Effector memory CD4-positive, alpha-beta T cell (primary cell): ENCODE measurements at places on chromosomes 2 and 18.
A peak's percentile ranks its signal among the peaks of the same experiment; 100 is the strongest.

- DNase-seq = no peak
Measured at GRCh38 chr2:203781151-203781550, 74.7 kb downstream of the CD28 start.

GRCh38 chr18:60506682-60507081, 134.1 kb upstream of the MC4R start:
- DNase-seq = no peak

DNA sequence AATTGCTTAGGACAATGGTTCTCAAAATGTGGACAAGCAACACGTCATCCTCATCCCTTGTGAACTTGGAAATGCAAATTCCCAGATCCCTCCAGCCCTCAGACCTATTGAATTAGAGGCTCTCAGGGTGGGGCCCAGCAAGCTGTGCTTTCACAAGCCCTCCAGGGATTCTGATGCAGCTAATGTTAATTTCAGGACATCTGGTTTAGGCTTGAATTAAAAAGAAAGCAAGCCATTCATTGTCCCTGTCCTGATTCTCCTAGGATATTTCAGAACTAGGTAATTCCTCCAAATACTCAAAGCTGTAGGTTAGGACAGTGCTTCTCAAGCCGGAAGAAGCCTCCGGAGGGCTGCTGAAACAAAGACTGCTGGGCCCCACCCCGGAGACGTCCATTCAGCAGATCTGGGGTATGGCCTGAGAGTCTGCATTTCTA, 26.0 kb upstream of the GLI2 start:
- no peak for DNase-seq

GRCh38 chr2:160409480-160409879, 84.1 kb downstream of the RBMS1 start:
- no peak for DNase-seq

GRCh38 chr2:228446734-228447133, 265.2 kb upstream of the SPHKAP start:
- no peak for DNase-seq

- DNase-seq = no peak
Measured at GRCh38 chr2:127455566-127456493, 37.6 kb downstream of the PROC start.

DNA sequence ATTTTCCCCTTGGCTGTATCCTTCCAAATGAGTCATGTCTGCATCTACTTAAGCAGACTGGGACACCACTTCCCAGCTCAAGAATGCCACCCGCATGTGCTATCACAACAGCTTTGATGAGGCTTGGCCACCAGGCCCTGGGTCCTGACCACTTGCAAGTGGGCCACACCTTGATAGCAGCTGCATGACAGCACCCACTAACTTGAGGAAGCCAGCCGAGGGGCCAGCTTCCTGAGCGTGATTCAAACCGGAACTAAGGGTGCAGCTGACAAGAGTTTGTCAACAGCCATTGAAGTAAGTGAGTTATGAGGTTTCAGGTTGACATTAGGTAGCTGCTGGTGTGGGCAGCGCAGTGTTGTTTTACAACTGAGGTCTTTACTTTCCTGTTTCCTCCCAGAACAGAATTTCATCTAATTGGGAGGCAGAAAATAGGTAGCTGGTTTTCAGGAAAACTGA, 54.4 kb downstream of the EPHA4 start:
- peak; percentile 75 for DNase-seq

DNA sequence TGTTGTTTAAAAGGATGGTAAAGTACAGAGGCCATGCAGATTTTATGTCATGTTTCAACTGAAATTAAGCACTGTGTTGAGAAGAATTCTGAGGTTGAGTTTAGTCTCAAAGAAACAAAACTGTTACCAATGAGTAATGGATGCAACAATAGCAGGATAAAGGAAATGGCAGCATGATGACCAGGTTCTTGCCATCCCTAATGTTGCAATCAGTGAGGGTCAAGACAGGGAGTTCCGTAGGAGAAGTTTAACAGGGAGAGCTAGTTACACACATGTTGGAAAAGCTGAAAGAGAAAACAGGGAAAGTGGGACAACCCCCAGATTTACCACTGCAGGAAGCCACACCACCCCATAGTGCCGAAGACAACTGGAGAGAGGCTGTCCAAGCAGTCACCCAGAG, 343.8 kb upstream of the EPHA4 start:
- DNase-seq = no peak

GRCh38 chr2:104249629-104250028, 604.3 kb upstream of the POU3F3 start:
- no peak for DNase-seq

- DNase-seq = no peak
Measured at GRCh38 chr18:24947521-24948305, 404.3 kb downstream of the ZNF521 start.

DNA sequence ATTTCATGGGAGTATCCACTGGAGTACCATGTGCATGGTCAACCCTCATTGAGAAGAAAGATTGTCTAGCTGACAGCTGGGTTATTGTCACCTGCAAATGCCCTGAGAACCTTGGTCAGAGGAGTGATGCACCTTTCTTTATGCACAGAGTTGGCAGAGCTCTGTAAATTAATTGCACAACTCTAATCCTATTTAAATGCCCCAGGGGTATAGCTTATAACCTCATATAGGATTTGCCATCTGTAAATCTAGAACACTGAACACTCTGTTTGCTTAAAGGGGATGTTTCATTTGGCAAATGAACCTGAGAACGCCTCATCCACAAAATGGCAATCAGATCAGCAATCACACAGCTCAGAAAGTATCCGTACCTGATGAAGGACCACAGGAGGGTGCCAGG, 71.8 kb upstream of the SP5 start:
- DNase-seq = no peak

DNA sequence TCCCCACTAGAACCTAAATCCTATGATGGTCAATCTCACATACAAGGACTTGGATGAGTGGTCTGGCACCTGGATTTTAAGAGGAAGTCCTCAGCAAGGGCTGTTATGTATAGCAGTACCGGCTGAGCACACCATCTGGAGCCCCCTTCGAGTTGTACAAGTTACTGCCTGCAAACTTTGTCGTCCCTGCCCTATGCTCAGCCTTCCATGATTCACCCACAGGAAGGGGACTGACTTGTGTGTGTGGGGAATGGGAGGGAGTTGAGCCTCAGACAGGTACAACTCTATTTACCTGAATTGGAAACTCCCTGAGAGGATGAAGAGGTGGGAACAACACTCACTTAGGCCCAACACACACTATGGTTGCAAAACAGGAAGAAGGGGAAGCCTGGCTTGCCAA, 186.6 kb downstream of the MYO5B start:
- DNase-seq = no peak

DNA sequence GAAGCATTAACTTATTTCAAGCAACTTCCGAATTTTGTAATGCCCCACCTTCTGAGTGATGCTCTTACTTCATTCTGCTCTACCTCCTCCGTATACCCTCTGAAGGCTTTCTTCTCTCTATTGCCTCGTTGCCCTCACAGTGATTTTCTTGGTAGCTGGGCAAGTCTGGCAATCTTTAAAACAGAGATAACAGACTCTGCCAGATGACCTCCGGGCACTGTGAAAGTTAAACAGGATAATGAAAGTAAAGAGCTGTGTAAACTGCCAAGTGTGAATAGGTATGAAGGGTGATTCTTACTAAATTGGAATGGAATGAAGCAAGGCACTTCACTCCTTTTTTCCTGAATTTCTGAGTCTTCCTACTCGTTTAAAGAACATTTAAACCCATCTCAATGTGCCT, 207.3 kb upstream of the GYPC start:
- no peak for DNase-seq

- DNase-seq = no peak
Measured at GRCh38 chr2:134098321-134098720, 155.6 kb upstream of the MGAT5 start.

DNA sequence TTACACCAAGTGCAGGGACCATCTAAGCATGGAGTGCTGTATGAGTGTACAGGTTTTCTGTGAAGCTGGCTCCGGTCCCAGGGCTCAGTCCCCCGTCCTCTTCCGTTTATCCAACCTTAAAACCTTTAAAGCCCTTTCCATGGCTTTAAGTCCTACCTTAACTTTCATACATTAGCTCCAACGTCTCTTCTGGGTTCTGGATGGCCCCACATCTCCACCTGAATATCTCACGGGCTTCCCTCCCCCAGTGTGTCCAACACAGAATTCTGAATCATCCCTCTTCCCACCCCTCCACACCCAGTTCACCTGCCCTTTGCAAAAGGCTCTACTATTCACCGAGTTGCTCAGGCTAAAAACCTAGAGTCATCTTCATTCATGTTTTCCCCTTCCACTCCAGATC, 12.8 kb downstream of the ARHGAP25 start:
- DNase-seq = no peak

GRCh38 chr2:75894170-75894569, 183.5 kb upstream of the GCFC2 start:
- DNase-seq = no peak

DNA sequence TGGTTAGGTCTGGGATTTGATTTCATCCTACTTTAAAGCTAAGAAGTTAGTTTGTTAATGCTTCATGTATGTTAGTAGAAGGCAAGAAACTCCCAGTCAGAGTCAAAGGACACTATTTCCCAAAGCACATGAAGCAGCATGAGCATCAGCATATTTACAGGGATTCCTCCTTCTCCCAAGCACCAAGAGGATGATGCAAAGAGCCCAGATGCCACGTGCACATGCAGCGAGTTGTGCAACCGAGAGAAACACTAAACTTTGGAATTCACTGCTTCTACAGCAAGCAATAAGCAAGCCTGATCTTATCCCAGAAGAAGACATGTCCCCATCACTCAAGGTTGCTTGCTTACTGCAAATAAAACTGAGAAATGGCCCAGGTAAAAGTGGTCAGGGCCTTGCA, 32.5 kb downstream of the CPO start:
- no peak for DNase-seq

DNA sequence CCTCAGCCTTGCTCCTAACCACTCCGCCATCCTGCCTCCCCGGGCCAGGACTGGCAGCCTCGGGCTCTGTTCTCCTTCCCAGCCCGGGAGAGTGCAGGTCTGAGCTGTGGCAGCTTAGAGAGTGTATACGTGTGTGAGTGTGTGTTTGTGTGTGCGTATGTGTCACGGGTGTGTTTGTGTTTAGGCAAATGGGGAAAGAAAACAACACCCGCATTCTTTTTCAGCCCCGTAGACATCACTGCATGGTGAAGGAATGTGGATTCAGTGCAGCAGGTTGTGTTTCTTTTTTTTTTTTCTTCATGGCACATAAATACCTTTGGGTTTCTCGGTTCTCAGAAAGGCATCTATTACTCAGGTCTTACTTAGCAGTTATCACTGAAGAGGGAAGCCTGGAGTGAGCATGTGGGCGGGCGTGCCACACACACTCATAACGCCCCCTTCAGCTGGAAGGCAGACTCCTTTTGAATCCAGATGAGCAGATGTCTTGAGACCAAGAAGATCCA, 44.2 kb downstream of the GLI2 start:
- no peak for DNase-seq

- DNase-seq = no peak
Measured at GRCh38 chr2:21042958-21043743, 722 bp downstream of the APOB start.

DNA sequence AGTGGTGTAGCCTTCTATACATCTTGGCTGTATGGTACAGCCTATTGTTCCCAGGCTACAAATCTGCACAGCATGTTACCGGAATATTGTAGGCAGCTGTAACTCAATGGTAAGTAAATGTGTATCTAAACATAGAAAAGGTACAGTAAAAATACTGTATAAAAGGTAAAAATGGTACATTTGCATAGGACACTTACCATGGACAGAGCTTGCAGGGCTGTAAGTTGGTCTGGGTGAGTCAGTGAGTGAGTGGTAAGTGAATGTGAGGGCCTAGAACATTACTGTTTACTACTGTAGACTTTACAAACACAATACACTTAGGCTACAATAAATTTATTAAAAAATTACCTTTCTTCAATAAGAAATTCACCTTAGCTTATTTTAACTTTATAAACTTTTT, 3.7 kb upstream of the MRPS9 start:
- DNase-seq = no peak

DNA sequence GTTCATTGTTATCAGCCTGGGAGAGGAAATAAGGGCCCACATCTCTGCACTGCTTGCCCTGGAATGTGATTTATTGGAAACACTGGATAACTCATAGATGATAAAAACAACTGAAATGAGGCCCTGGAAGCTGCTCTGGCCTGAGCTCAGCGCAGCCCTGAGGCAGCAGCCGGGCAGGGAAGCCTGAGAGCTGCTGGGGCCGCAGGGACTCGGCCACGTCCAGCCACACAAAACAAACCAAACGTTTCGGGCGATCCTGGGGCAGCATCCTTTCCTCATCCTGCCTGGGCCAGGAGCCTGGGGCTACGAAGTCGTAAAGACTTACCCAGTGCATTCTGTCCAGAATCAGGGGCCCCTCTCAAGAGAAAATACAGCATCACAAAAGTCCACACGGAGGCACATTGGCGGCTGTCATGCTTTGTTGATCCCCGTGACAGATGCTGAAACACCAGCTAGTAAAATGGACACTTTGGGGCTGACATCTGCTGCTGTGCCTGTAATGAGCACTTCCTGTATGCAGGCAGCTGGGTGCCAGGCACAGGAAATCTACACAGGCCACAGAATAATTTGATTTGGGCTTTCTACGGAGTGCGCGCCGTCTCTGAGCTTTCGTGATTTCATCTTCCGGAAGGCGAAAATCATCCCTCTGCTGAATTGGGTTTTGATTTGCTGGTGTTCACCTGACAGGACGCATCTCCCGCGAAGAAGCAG, 250.6 kb downstream of the EIPR1 start:
- DNase-seq = no peak

- no peak for DNase-seq
Measured at GRCh38 chr2:216215658-216216390, 106.7 kb downstream of the XRCC5 start.

DNA sequence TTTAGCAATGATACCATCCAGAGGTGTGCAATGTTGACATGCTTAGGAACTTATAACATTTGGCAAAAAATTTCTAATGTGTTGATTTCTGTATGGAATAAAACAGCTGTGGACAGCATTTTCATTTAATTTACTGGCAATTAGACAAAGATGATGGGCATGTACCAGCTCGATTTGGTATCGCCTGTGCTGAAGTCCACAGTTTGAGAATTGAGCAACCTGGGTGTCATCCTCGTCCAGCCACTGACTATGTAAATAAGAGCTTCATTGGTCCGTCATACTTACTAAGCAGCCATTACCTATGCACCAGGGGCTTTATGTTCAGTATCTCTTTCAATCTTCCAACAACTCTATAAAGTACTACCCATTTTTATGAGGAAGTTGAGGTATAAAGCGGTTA, 24.6 kb upstream of the ACAA2 start:
- DNase-seq = no peak

- DNase-seq = no peak
Measured at GRCh38 chr2:212721026-212721451, 182.4 kb upstream of the ERBB4 start.

DNA sequence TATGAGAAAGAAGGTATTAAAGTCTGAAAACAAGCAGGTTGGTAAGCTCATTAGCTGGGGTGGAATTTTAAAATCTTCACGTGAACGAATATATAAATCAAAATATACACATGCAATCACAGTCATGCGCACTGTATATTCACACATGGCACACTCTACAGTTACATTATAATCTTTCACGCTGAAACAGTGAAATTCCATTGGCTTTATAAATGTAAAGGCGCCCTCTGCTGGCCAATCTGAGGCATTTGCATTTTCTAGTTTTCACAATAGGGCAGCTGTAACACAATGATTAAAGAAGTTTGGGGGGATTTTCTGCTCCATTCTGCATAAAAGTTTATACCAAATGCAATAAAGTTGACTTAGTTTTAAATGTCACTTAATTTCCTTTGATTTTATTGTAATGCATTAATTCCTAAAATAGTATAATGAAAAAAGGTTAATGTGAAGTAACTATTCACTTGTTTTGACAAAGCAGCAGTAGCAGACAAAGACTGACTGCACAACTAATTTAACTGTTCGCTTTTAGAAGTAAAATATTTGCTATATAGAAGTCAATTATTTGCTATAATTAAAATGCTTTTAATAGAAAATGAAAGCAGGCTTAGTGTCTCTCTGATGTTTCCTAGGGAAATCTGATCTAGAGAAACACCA, 17.2 kb downstream of the IFIH1 start:
- DNase-seq = peak; percentile 5
